Bronchial epithelial cell (primary cell): ENCODE measurements at places on chromosomes 1 and 21. TPM values are rescaled to one million over a fixed set of nuclear protein-coding genes. Genes with fewer than 3 reads are reported as not detected.

DNA sequence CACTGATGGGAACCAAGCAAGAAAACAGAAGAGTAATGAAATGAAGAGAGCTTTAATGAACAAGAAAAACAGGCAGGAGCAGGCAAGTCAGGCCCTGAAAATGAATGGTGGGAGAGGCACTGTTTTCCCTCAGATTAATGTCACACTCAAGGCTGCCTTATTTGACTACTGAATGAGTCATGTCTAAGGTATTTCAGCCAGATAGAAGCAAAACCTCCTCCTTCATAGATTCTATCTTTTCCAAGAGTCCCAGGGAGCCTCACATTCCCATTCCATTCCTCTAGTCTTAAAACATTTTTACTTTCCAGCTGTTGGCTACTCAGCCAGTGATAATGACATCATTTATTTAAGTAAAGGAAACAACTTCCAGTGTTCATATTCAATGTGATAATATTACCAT, 228.4 kb upstream of the NRIP1 start:
- DNase-seq = peak; percentile 90

- no peak for DNase-seq
Observed at GRCh38 chr1:230820568-230820967, 47.8 kb downstream of the C1orf198 start.

The AADACL4 gene
- total RNA-seq = not detected in 2 replicates

DNA sequence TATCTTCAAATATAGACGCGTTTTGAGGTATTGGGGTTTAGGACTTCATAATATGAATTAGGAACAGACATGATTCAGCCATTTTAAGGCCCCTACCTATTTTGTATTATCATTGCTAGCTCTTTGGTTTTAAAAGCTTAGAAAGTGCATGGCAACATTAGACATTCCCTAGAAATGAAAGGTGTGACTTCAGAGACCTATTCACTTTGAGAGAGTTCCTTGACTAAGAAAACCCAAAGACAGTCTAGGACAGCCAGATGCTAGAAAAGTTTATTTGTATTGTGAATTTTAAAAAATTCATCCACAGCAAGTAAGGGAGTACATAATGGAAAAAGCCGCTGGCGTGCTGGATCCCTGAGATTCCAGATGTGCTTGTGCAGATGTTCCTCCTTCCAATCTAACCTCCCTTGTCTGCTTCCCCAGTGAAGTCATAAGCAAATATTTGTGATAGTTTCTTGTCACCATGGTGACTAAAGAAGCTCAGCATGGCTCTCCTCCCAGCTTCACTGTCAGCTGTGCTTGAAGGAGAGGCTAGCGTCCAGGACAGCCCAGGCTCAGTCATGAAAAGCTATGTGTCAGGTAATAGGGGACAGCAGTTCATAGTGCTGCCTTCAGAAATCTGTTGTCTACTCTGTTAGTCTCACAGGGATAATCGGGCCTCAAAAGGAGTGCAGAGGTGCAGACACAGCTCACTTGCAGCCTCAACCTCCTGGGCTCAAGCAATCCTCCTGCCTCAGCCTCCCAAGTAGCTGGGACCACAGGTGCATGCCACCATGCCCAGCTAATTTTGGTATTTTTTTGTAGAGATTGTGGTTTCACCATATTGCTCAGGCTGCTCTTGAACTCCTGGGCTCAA, 34.8 kb downstream of the KPNA6 start:
- peak; percentile 61 for DNase-seq

The TLCD4 gene
- total RNA-seq = 0.51 and 0.53 TPM in 2 replicates

The LGR6 gene
- under 0.01 TPM in 1 of 2 replicates, not detected in the other for total RNA-seq

The KLHDC8A gene
- total RNA-seq = not detected in 2 replicates

The DPH2 gene
- 17.9 and 31.9 TPM in 2 replicates for total RNA-seq

GRCh38 chr1:92201973-92202372, 15.7 kb upstream of the C1orf146 start:
- DNase-seq = no peak

The PPM1J gene
- 4.0 and 4.5 TPM in 2 replicates for total RNA-seq

DNA sequence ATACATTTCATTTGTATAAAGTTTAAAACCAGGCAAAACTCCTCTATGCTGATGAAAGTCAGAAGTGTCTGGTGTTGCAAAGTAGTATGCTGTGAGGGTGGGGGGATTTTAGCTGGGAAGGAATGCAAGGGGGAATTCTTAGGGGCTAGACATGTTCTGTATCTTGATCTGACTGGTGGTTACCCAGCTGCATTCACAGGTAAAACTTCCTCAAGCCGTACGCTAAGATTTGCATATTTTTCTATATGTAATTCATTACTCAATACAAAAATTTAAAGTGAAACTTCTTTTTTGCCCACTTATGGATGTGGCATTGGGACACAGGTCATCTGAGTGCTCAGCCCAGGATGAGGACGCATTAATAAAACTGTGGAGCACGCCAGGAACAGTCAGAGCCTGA, 323.3 kb downstream of the PAPPA2 start:
- DNase-seq = no peak

The PADI1 gene
- 11.8 and 32.8 TPM in 2 replicates for total RNA-seq

The NR5A2 gene
- total RNA-seq = not detected in 2 replicates

DNA sequence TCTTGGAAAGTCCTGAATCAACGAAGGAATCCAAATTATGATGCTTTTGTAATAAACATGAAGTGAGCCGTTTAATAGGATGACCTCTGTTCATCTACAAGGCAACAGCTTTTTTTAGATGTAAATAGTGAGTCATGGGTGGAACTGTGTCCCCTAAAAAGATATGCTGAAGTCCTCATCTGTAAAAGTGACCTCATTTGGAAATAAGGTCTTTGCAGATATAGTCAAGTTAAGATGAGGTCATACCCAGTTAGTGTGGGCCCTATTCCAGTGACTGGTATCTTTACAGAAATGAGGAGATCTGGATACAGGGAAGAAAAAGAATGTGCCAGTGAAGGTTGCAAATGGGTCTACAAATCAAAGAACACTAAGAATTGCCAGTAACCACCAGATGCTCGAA, 1287.3 kb upstream of the ADGRL4 start:
- DNase-seq = no peak

GRCh38 chr1:59434336-59434735, 137.4 kb downstream of the FGGY start:
- peak; percentile 26 for DNase-seq

GRCh38 chr1:36516372-36517010, 33.8 kb upstream of the CSF3R start:
- peak; percentile 30 for DNase-seq

DNA sequence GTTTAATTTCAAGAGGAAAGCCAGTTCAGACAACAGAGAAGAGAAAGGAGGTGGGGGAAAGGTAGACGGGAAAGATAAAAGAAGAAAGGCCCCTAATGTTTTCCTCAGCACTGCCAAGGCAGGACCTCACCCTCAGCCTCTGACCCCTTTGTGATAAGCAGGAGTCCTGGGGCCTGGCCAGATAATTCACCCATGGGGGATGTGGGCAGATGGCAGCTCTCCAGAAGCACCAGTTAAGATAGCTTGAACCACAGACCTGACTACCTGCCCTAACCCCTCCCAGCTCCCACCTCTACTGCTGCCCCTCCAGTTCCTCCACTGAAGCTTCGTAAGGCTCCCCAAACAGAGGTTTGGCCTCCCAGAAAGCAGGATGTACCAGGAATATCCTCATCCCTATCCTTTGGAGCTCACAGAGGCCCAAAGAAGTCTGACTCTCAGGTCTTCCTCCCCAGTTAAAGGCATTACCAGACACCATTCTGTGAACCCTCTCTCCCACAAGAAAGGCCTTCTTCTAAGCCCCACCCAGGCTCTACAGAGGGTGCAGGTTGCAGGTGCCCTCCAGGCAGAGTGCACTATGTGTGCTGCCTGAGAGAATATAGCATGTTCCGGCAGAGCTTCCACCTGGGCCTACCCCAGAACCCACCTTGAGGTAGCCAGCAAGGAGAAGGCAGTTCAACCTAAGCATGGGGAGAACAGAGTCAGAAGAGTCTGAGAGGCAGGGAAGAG, 9.2 kb upstream of the SNAPIN start:
- DNase-seq = no peak

The ZBTB8A gene
- 6.8 and 9.5 TPM in 2 replicates for total RNA-seq

DNA sequence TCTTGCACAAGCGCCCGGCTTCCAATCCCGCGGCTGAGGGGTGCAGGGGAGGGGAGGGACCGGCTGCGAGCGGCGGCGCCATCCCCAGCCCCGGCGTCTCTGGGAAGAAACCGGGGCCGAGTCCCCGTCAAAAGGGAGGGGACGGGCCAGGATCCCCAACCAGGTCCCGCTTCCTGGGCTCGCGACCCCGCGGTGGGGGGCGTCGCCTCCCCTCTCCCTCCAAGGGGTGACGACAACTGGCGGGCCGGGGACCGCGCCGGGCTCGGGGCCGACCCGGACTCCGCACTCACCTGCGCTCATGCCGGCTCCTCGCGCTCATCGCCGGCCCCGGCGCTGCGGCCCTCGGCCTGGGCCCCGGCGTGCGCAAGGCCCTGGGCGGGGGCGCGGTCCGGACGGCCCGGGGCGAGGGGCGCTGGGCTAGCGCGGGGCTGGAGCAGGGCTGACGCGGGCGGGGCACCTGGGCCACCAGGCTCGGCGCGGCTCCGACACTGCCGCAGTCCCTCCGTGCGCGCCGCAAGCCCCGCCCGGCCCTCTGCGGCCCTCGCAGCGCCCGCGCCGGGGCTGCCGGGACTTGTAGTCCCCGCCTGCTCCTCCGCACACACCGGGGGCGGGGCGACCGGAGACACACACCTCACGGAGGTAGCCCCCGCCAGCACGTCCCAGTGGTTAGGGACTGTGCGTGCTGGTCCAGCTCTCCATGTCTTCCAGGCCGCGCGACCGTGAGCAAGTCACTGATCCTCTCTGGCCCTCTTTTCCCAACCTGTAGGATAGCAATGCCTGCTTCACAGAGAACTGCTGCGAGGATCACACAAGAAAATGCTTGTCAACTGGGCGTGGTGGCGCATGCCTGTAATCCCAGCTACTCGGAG, at the start of gene ATP13A2:
Gene ATP13A2 (minus strand): TSS at position 490 of the 869 bp plus-strand sequence. CDS start 190 bp downstream, at position 300.
- peak; percentile 69 for DNase-seq

The SLC6A17 gene
- 0.53 TPM in 1 of 2 replicates, not detected in the other for total RNA-seq

The CALML6 gene
- total RNA-seq = under 0.01 and 0.77 TPM in 2 replicates

The SELP gene
- total RNA-seq = not detected in 2 replicates

The ARHGEF2 gene
- 57.1 and 79.2 TPM in 2 replicates for total RNA-seq

DNA sequence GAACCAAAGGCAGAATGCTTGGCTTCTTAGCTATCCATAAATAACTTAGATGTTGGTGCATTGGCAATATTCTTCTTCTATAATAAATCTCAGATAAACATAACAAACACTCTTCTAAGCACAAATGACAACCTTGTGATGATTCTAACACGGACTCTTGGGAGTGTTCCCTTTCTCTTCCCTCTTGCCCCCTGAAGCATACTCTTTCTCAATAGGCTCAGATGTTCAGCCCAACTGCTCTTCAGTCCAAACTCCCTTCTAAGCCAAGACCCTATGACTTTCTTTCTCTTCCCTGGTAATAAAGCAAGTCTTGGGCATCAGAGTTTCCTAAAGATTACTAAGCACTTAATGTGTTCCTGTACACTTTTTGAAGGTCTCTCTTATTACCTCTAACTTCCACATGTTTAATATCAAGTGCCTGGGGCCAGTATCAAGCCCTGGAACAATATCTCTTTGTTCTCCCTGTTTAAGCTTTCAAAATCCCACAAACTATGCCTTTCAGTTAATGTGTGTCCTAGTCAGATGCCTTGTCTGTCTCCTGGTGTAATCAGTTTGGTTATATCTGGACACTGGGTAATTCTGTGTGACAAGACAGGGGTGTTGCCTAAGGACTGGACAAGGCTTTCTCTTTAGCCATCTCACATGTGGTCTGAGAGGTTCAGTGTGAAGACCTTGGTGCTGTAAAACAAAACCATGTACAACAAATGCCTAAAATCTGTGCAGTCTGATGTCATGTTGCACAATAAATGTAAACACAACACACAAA, 92.9 kb upstream of the IVNS1ABP start:
- no peak for DNase-seq

- no peak for DNase-seq
Observed at GRCh38 chr1:203439131-203439730, 36.4 kb upstream of the PRELP start.

DNA sequence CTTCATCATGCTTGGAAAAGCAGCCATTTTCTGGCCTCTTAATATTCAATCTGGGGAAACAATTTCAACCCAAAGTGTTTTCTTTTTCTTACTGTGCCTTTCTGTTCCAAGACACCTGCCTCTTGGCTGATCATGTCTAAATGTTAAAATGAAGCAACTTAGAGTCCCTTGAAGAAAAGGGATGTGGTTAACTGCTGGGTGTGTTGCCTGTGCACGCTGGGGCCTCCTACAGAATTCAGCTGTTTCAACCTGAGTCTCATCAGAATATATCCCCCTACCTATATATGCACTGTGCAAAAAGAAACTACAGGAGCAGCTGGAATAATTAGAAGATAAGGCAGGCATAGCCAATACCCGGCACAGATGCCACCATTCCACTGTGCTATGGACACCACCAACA, 222.0 kb downstream of the OMA1 start:
- no peak for DNase-seq

GRCh38 chr1:176575991-176576390, 113.0 kb downstream of the PAPPA2 start:
- DNase-seq = no peak

DNA sequence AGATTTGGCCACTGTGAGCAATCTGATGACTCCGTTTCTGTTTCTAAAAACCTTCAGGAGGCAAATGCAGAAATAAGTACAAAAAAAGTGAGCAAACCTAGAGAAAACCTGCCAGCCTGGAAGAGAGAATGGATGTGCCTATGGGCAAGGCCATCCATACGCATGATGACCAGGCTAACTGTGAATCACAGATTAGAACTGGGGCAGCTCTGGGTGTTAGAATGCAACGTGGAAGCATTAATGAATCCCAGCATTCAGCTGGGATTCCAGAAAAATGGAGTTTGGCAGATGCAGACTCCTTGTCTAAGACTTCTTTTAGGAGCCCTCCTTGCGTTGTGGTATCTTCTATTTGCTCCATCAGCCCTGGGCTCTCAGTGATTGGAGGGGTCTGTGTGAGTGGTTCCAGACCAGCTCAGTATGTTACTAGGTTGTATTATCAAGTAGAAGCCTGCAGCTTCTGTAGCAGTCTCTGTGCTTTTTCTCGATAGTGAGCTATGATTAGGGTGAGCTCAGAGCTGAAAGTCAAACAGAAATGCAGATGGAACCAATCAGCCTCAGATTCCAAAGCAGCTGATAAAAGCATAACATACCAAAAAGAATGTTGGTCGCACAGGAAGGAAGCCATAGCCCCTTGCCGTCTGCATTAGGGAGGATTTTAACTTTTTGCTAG, 154.0 kb downstream of the PSMG1 start:
- no peak for DNase-seq

DNA sequence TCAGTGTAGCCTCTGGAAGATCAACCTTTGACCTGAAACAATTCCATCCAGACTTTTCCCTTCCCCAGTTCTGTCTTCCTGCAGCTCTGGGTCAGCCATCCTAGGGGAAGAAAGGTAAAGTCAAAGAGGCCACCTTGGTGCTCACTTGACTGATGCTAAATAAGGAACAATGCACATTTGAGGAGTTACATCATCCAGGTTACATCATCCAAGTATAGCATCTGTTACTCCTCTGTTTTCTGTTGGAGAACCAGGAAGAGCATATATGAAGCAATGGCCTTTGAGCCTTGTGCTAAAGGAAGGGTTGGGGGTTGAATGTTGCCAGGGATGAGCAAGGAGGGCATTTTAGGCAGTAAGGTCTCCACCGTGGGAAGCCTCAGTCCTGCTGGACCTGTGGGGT, 3.1 kb upstream of the DSCAM start:
- DNase-seq = peak; percentile 60
